NCI-H146 (cell line): ENCODE measurements at places on chromosomes 1 and 21.

GRCh38 chr1:15826810-15827507, 19.5 kb upstream of the UQCRHL start:
- no peak for DNase-seq

- DNase-seq = no peak
Measured at GRCh38 chr1:178258536-178258935, 164.6 kb downstream of the RASAL2 start.

DNA sequence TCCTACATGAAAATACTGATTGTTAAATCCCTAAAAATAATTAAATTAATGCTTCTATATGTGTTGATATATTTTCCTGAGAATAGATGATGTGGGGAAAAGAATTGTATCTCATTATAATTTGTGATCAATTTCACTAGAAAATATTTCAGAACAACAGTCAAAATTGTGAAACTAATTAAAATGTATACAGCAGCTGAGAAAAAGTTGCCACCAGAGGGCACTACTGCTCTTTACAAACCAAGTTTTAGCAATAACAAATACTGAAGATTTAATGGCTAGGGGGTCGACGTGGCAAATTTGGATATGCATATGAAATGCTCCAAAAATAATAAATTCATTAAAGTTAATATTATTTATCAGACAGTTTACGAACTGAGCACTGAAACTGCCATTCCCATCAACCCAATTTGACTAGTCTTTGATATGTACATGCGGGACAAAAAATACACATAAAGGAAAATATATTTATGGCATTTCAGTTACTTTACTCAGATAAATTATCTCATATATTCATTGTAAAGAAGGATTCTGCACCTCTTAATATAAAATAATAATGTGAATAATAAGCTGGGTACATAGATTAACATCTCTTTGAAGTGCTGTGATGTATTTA, 96.3 kb upstream of the TMPRSS15 start:
- DNase-seq = peak; percentile 14

DNA sequence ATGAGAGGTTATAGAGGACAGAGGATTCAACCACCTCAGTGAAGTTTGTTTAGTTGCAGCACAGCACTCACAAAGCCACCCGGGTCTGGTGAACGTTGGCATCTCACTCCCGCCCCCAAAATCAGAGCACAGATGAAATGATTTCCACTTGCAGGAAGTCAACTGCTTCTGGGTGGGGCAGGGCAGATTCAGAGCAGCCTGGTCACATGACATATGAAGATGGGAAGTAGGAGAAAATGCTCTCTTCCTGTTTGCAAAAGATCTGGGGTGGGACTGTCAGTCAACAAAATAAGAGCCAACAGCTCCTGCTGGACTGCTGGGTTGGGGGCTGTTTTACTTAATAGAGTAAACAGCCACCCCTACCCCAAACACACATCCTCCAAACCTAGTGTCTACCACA, 43.2 kb downstream of the LRRC71 start:
- no peak for DNase-seq

DNA sequence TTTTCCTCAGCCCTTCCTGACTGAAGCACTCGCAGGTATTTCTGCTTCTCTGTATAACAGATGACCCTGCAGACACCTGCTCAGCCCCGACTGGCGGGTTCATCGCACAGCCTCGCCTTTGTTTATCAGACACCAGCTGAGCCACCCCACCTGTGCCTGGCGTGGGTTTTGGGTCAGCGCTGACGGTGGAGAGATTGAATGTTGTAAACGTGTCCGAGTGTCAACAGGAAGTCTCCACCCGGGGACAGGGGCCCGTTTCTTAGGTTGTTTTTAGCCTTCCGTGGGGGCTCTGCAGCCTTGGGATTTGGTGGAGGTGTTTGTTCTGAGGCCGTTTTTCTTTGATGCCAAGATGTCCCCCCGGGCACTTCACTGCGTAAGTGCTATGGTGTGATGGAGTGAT, 60.1 kb downstream of the COL18A1 start:
- DNase-seq = no peak

DNA sequence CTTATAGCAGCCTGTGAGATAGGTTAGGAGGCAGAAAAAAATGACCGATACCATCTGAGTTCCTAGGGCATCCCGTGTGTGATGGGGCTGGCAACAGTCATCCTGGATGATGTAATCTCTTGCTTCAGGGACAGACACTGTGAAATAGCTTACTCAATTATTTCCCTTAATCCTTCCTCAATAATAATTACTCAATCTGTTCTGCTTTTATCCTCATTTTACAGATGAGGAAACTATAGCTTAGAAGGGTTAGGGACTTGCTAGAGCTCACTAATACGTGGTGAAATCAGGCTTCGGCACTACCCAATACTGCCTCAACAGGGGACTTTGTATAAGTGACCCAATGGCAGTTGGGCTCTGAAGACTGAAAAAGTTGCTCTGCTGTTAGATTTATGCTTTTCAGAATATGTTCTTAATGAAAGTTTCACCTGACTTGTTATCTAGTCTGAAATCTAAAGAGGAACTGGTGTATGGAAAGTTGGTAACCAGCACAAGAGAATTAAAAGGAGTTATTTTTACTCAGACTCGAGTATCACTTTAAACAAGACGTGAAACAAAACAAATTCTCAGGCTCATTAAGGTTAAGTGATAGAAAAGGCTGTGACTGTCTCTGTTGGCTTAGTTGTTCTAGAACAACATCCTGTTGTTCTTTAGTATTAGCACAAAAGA, 14.4 kb downstream of the CD55 start:
- no peak for DNase-seq

DNA sequence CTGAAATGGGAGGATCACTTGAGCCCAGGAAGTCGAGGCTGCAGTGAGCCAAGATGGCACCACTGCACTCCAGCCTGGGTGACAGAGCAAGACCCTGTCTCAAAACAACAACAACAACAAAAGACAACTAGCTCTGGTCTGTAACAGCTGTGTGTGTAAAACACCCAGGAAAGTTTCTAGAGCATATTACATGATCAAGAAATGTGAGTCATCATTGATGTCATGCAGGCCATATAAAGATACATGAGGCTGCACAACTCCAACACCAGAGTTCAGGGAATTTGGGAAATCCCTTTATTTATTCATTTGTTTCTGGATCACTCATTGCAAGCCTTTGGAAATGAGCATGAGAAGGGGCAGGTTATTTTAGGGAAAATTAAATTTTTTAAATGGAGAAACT, 50.3 kb upstream of the CTPS1 start:
- DNase-seq = no peak

GRCh38 chr21:46650476-46651098, 15.1 kb downstream of the PRMT2 start:
- DNase-seq = no peak

GRCh38 chr1:172895761-172896160, 155.0 kb downstream of the TNFSF18 start:
- DNase-seq = no peak

DNA sequence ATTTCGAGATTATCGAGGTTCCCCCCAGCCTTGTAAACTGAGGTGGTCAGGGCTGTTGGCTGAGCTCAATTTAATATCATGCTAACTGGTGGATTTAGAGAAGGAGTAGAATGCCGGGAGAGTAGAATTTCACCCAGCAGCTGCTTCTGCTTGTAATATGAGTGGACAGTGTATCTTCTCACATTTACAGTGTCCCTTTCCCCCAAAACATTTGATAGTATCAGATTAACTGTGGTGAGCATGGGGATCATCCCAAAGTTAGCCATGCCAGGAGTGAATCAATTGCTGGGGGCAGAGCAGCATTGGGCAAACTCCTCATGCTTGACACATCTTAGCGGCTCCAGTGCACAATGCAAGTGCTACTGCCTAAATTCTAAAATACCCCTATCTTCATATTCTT, 9.2 kb upstream of the PPFIA4 start:
- no peak for DNase-seq

GRCh38 chr1:45306319-45306718, 20.4 kb upstream of the HPDL start:
- DNase-seq = no peak

DNA sequence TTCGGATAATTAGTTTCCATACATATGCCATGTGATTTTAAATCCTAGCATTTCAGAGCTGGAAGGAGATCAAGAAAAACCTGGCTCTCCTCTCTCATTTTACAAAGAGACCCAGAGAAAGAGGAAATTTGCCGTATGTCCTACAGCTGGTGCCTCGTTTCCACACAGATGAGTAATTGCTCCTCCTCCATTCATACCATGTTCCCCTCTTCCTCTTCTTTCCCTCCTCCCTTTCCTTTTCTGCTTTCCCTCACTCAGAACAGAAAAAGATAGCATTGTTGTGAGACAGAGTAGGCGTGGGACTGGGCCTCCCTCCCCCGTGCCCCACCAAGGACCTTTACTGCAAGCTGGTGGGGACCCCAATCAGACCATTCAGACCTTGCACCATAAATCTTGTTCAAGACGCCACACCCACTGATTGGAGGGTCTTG, 13.7 kb upstream of the SLC44A3 start:
- no peak for DNase-seq

GRCh38 chr1:10388387-10388715, 10.5 kb upstream of the PGD start:
- no peak for DNase-seq

- DNase-seq = no peak
Measured at GRCh38 chr1:15124362-15125100, 29.0 kb upstream of the TMEM51 start.

DNA sequence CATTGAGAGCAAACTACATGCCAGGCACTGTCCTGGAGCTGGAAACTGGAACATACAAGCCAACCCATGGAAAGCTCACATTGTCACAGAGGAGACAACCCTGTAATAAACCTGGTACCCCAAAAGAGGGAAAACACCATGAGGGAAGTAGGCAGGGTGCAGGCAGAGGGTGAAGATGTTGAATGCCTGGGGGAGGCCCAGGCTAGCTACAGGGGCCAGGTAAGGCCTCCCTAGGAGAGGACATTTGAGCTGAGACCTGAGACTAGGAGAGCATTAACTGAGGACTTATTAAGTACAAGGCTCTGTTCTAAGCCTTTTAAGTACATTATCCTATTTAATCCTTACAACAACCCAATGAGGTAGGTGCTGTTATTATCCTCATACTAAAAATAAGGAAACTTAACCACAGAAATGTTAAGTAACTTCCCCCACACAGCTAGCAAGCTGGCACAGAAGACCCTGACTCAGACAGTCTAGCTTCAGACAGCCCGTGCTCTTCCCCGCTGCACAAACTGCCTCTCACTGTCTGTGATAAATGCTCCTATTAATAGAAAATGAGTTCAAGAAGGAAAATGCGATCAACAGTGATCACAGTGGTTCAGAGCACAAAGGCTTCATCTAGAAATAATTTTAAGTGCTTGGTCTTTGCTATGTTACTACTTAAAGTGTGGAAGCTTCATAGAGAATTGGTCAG, 41.8 kb downstream of the ZNF281 start:
- DNase-seq = no peak

DNA sequence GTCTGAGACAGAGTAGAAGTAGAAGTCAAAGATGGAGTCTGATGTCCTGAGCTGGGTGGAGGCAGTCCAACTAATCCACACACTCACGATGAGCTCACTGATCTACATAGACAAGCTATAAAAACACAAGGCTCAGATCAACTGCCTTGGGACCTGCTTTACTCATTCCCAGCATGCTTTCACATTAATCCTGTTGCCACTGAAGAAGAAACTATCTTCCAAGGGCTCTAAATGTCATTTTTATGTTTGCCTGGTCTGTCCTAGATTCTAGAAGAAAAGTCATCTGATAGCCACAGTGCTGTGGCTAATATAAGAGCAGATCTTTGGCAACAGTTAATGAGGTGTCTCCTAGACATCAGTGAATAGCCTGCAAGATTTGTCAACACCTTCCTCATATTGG, 522.7 kb downstream of the NUF2 start:
- no peak for DNase-seq

GRCh38 chr1:204145033-204145504, 6.8 kb downstream of the ETNK2 start:
- no peak for DNase-seq

GRCh38 chr1:214643030-214643429, 40.0 kb downstream of the CENPF start:
- no peak for DNase-seq

- DNase-seq = no peak
Measured at GRCh38 chr1:9311029-9311428, 18.3 kb downstream of the SPSB1 start.

- DNase-seq = no peak
Measured at GRCh38 chr1:3251099-3251806, 182.2 kb downstream of the PRDM16 start.
